NCI-H1694 treated with DMSO at 0.1 percent for 48 hours (cell line): ENCODE measurements at places on chromosomes 11 and 22.

- peak; percentile 44 for DNase-seq
Measured at GRCh38 chr11:35619855-35620640, 1.8 kb downstream of the FJX1 start.

GRCh38 chr22:44408829-44409192 is 89.2 kb downstream of the RTL6 start:
- DNase-seq, result no peak

DNA sequence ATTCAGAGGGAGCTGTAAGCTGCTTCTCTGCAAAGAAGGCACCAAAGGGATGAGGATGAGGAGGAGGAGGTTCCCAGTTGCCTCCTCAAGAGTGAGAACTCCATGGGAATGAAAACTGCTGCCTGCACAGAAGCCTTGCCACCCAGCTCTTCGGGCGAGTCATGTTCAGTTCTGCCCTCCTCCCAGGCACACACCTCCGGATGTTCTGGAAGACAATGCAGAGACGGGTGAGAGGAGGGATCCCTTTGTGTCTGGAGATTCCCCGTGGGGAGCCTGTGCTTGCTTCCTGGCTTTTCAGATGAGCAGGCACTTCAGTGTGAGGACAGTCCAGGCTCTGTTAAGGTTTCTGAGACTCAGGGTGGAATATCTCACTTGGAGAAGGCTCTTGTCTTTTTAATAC is 295.6 kb downstream of the DDX10 start:
- no peak for DNase-seq

GRCh38 chr11:46564459-46564858 is 29.4 kb downstream of the AMBRA1 start:
- DNase-seq, result no peak

DNA sequence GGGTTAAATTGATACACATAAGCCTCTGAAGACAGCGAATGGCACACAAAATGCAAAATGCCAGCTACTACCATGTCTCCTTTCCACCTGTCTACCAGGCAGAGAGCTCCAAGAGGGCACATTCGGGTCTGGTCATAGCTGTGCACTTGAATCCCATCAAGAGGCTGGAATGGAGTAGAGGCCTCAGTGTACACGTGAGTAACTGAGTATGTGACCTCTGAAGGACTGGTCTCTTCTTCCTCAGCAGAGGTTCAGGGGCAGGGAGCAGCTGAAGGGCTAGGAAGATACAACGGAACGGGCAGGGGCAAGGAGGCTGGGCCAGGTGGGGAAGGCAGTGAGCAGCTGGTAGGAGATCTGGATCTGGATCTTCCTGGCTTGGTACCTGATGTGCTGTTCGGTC is 56.3 kb upstream of the PHOX2A start:
- no peak for DNase-seq

DNA sequence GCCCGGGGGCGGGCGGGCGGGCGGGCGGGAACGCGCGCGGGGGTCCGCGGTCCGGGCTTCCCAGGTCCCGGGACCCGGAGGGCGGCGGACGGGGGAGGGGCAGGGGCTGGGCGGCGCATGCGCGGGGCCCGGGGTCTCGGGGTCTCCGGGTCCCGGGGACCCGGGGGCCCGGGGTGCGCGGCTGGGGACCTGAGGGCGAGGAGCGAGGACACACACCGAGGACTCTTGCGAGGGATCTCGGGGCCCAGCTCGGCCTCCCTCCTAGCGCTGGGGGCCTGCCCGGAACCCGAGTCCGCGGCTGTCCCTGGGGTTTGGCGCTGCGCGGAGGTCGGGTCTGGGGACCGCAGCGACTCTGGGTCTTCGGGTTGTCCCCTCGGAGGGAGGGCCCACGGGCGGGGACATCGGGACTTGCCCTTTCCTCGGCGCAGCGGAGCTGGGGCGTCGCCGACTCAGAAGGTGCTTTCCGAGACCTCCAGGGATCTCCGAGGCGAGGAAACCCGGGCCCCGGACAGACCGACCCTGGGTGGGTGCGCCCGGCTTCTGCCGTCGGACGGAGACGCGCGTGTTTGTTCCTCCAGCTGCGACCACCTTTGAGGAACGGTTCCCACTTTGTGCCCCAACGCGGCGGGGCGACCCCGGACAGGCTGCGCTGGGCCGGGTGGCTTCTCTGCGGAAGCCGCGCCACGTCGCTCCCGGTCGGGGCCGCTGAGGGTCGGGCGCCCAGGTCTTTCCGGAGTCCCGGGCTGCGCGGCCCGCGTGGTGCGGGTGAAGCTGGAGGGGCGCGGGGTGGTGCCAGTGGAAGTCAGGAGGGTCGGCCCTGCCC is 540 bp downstream of the PPARA start:
- no peak for DNase-seq

GRCh38 chr22:24284747-24285203 is 14.1 kb downstream of the SPECC1L start:
- no peak for DNase-seq

DNA sequence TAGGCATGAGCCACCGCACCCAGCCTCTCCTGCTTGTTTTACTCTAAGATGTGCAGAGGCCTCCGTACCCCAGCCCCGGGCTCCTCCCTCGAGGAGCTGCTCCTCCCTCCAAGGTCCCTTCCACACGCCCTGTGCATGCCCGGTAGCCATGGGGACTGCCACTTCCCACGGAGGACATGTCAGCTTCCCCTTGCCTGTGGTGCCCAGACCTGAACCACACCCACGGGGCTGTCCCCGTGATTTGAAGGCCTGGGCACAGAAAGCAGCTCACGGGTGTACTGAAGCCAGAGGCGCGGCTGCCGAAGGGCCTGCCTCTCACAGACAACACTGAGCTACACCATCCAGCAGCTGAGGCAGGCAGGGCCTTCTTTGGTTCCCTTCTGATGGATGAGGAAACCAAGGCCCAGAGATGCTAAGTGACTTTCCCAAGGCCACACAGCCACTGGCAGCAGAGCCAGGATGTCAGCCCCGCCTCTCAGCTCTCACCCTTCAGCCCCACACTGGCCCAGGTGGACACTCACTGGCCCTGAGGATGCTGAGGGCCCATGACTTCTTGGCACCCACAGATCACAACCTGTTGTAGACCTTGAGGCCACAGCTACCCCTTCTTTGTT is 7.3 kb downstream of the INS start:
- no peak for DNase-seq
